ENCODE measurements at places on chromosomes 6 and 20.

DNA sequence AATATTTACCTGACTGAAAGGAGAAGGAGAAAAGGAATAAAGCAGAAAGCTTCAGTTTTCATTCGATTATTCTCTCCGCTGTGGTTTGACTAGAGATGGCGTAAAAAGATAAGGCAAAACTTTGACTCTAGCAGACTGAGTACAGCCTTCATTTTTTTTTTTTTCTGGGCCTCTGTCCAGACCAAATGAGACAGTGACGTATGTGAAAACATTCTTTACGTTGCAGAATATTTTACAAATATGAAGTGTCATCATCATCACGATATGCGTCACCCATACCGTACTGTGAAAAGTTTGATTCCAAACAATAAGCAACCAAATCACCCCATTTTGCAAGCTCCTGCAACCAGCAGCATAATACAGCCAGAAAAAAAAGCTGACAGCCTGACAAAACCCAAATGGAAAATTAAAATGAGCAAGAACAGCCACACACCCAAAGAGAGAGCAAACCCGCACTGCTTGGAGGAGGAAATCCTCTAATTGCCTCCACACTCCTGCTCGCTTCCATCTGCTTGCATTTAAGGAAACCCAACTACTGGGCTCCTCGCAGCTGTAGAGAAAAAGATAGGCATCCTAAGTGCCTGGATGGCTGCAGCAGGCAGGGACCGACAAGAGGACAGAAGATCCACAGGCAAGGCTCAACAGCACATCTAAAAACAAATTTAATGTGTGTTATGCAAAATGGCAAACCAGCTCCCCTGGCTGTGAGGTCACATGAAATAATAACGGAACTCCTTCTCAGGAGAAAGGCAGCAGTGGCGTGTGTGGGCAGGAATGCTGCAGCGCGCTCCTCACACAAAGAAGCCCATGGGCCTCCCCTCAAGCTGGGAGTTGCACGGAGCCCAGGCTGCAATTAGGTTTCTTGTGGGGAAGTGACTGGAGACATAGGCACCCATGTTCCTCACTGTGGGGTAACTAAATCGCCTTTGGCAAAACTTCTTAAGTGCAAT is 113.1 kb downstream of the FYN start:
- no peak for DNase-seq

DNA sequence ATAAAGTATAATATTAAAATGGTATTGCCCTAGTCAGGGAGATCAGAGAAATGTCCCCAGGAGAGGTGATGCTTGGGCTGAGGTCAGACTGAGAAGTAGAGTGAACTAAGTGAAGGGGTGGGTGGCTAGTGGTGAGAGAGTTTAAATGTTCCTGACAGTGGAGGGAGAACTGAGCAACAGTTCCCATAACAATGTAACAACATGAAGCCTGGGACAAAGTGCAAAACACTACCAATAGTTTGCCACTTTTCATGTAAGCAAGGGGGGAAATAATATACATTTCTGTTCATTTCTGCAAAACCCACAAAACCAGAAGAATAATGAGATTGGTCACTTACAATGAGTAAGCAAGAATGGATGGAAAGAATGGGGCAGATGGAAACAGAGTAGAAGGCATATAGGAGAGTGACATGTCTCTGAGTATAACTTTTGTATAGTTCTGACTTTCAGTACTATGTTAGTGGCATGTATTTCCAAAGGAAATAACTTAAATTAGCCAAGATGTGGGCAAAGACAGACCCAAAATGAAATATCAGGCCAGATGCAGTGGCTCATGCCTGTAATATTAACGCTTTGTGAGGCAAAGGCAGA is 13.3 kb upstream of the FAXC start:
- DNase-seq: no peak

GRCh38 chr6:122589115-122589514 is 21.1 kb upstream of the PKIB start:
- DNase-seq: no peak

DNA sequence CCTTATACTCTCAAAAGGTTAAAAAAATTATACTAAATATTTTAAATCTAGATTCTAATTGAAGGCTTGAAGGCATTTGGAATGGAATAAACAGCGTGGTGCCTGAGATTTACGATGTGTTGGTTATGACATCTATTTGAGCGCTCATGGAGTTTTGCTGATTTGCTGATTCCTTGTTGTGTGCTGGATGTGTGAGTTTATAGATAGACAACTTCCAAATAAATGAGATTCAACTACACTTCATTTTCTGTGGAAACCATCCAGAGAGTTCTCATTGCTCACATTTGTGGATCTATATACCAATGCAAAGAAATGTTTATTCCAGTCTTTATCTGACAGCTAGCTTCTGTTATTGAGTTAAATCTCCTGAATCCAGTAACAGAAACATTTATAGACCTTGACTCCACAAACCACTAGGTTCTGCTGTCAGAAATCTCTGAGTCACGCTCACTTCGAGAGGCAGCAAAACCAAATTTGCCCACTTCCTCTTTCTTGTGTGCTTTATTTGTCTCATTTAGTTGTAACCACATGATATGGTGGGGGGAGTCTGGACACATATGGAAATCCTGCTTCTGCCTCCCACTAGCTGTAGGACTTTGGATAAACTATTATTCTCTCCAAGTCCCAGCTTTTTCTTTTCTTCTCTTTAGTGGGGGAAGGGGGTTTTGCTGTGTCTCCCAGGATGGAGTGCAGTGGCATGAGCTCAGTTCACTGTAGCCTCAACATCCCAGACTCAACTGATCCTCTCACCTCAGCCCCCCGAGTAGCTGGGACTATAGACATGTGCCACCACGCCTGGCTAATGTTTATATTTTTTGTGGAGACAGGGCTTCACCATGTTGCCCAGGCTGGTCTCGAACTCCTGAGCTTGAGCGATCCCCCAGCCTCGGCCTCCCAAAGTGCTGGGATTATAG is 54.5 kb downstream of the IPCEF1 start:
- no peak for DNase-seq

- peak; percentile 11 for DNase-seq
These were observed 405 bp upstream of the RNF182 start for GRCh38 chr6:13924146-13924948.

GRCh38 chr6:34940030-34940434 is 51.0 kb downstream of the ANKS1A start:
- no peak for DNase-seq

GRCh38 chr20:57964011-57964862 is 254.4 kb upstream of the PMEPA1 start:
- no peak for DNase-seq

DNA sequence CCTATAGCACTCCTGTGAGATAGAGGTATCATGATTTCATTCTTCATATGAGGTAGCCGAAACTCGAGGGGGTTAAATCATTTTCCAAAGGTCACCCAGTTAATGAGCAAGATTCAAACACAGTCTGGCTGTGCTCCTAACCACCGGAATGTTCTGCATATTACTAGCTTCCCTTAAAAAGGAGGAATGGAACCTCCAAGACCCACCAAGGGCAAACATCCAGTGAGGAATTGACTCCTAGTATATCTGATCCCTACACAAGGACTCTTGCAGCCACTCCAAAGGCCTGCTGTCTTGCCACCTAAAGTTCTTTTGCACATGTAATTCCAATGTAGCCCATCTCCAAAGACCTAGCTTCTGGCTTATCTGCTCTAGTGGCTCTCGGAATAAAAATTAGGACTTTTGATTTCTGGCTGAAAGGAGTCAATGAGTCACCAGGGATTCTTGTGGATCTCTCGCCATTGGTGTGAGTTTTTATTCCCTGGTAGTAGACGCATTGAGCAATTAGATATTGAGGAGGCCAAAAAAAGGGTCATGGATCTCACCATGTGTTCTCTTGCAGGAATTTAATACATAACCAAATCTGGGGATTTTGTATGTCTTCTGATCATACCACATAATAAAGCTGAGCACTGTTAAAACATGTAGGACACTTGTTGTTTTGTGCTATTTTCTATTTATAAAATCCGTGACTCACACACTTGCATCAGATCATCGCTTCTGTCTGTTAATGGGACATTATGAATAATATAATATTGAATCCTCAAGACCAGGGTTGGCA is 9.1 kb downstream of the BCAS1 start:
- no peak for DNase-seq

- no peak for DNase-seq
These were observed 52.0 kb downstream of the TRPC4AP start for GRCh38 chr20:35040646-35041045.

GRCh38 chr6:67331304-67331703 is 1303.8 kb upstream of the ADGRB3 start:
- DNase-seq: no peak

DNA sequence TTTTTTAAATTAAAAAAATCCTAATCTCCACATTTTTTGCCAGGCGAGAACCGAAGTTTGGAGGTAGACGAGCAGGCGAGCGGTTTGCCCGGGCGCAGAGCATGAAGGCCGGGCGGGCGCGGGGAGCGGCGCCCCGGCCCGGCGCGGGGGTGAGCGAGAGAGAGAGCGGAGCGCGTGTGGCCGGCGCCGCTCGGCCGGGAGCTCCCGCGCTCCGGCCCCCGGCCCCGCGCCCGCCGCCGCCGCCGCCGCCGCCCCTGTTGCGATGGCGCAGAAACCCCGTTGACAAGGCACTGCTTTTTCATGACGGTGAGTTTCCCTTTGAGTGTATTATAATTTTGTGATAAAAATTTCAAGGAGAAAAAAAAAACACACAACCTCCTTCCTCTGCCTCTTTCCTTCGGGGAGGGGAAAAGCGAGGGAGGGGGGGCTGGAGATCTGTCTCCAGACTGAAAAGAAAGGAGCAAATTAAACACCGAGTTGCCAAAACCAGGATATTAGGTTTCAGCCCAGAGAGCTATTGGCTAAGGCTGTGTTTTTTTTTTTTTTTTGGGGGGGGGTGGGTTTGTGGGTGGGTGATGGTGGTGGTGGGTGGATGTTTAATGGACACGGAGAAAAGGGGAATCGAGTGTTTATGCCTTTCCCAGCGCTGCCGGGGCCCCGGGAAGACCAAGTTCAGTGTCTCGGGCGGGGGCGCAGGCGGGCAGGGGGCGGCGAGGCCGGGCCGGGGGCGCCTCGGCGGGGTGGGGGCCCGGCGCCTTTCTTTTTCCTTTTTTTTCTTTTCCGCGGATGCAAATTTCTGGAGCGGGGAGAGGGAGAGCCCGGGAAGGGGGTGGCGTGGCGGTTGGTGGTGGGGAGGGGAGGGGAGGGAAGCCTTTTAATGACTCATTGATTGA is at the start of gene BICRAL:
TSS of gene BICRAL (plus strand) at position 257 of the 893 bp plus-strand sequence. CDS start 39,971 bp downstream, outside the sequence.
- DNase-seq: peak; percentile 60

- no peak for DNase-seq
These were observed 17.6 kb upstream of the TBC1D32 start for GRCh38 chr6:121351916-121352315.

DNA sequence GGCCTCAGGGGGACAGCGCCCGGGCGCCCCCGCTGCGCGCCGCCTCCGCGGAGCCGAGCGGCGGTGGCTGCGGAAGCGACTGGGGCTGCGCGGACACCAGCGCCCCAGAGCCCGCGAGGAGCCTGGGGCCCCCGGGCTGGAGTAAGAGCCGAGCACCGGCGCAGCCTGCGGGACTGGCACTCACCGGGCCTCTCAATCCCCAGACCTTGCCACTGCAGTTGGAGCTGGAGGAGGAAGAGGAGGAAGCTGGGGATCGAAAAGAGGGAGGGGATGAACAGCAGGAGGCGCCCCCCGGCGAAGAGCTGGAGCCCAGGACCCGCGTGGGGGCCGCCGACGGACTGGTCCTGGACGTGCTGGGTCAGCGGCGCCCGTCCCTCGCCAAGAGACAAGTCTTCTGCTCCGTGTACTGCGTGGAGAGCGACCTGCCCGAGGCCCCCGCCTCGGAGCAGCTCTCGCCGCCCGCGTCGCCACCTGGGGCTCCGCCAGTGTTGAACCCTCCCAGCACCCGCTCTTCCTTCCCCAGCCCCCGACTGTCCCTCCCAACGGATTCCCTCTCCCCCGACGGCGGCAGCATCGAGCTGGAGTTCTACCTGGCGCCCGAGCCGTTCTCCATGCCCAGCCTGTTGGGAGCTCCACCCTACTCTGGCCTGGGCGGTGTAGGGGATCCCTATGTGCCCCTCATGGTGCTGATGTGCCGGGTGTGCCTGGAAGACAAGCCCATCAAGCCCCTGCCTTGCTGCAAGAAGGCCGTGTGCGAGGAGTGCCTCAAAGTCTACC is 590 bp downstream of the RNF217 start:
- no peak for DNase-seq

DNA sequence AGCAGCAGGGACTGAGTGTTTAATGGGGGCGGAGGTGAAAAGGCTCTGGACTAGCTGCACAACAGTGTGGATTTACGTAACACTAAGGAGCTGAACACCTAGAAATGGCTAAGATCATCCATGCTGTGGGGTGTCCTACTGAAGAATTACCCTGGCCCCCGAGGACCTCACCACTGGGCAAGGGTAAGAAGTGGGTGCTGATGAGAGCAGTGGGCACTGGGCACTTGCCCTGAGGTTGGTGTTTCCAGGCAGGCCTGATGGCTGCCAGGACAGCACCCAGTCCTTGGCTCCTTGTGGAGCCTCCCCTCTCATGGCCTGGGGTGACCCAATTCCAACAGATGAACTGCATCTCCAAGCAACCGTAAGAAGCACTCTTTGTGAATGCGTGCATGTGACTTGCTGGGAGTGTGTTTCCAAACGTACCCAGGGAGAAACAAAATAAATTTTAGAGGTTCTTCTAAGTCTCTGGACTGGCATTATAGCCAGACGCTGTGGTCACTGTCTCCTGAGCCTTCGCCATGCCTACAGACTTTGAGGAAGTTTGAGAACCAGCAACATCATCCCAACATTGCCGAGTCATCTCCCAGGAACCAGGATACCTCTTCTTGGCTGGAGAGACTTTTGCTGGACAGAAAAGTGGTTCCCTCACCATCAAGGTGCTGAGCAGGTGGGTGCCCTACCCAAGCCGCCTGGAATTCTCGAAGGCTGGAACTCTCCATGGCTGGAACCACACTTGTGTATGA is 245.9 kb downstream of the ERMARD start:
- no peak for DNase-seq

DNA sequence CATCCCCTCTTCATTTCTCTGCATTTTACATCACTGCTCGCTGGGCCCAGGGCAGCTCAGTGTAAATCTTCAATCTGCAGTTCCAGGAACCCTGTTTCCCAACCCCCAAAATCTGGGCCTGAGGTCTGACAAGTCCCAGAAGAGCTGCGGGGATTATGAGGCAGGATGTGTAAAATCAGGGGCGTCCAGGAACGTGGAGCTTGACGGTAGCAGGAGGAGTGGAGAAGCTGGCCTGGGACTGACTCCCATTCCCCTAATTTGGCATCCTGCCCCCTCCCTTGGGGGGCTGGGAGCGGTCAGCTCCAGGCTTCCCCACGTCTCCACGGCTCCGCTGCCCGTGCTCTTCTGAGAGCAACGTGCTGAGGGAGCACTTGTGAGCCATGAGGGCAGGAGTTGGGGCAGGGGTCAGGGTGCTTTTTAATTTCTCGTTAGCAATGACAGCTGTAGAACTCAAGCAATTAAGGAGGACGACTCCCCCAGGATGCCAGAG is 23.4 kb upstream of the VEGFA start:
- DNase-seq: no peak

GRCh38 chr20:14412065-14412681 is 74.8 kb upstream of the FLRT3 start:
- no peak for DNase-seq

DNA sequence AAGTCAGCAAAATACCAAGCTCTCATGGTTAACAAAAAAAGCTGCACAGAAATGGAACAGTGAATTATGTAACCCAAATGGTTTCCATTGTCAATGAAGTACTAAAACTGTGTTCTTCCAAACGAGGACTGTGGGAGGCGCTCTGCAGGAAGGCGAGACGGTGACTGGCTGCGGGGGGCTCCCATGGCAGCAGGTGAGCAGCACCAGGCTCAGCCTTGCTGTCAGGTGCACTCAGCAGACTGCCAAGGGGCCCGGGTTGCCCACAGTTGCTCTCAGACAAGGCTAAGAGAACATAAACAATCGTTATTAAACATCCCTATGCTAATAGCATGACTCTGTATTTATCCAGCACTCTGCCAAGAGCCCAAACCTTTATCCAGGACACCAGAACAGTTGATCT is 630.3 kb upstream of the ARID1B start:
- no peak for DNase-seq

All from stimulated activated CD8-positive, alpha-beta memory T cell treated with anti-CD3 and anti-CD28 coated beads, Interleukin-12 subunit alpha, Interleukin-12 subunit beta, amount 100 ng/mL, for 1 hour (primary cell).